ENCODE measurements at places on chromosomes 2 and 18. TPM values are rescaled to one million over a fixed set of nuclear protein-coding genes. Genes with fewer than 3 reads are reported as not detected.

The CDH20 gene
- total RNA-seq = not detected

The SLC9A4 gene
- not detected for total RNA-seq

The FABP1 gene
- not detected for total RNA-seq

The EVX2 gene
- not detected for total RNA-seq

The UGT1A3 gene
- not detected for total RNA-seq

Data from smooth muscle cell of trachea (primary cell).